ENCODE measurements at places on chromosomes 2 and 18. TPM values are rescaled to one million over a fixed set of nuclear protein-coding genes. Genes with fewer than 3 reads are reported as not detected.

The SERPINB3 gene
- not detected for total RNA-seq

GRCh38 chr2:54360055-54360792, 95.9 kb upstream of the SPTBN1 start:
- no peak for DNase-seq

DNA sequence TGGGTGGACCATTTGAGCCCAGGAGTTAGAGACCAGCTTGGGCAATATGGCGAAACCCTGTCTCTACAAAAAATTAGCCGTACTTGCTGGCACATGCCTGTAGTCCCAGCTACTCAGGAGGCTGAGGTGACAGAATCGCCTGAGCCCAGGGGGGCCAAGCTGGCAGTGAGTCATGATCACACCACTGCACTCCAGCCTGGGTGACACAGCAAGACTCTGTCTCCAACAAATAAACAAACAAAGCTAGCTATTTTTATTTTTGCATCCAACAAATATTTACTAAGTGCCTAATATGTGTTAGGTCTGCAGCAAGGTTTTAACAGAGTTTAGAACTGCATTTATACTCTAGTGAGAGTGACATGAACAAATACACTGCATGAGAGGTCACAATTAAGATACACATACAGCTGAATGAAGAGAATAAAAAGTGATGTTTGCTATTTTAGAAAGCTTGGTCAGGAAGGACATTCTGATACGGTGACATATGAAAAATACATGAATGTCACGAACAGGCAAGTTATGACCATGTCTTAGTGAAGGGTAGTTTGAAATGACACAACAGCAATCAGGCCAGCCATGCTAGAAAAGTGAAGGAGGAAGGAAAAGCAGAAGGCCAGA, 83.2 kb upstream of the FRZB start:
- no peak for DNase-seq

DNA sequence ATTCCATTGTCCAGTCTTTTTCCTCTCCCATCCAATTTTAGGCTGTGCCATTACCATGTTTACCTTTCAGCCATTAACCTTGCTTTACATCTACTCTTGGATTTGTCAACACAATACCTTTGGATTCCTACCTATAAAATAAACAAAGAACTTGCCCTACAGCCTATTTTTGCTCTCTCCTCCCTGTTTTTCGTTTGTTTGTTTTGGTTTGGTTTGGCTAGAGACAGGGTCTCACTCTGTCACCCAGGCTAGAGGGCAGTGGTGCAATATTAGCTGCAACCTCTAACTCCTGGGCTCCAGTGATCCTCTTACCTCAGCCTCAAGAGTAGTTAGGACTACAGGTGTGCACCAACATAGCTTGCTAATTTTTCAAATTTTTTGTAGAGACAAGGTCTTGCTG, 76.1 kb downstream of the SP100 start:
- no peak for DNase-seq
